ENCODE measurements at places on chromosomes 12 and 14.

- no peak for DNase-seq
Measured at GRCh38 chr12:62248873-62249272, 11.3 kb upstream of the USP15 start.

- peak; percentile 77 for DNase-seq
Measured at GRCh38 chr14:100073576-100074430, 8.6 kb downstream of the EVL start.

- DNase-seq = no peak
Measured at GRCh38 chr14:72472845-72473244, 421.1 kb downstream of the DPF3 start.

DNA sequence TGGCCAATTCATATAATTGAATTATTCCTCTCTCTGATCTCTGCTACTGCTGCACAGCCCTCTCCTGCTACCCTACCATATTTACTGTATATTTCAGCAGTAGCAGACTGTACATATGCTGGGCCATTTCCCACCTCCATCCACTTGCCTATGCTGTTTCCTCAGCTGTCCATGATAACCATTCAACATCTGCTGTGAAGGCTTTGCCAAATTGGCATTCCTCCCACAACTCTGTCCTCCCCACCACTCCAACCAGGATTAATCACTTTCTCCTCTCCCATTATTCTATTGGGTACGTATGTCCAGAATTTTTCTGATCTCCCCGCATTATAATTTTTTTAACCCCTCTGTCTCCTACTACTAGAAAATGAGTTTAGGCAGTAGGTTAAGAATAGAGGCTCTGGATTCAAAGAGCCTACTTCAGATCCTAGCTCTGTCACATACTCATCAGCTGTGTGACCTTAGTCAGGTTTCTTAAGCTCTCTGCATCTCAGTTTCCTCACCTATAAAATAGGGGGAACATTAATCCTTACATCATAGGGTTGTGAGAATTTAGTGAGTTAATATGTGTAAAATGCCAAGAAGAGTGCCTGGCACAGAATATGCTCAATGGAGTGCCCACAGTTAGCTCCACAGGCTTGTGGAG lies 123.3 kb downstream of the KICS2 start:
- DNase-seq = no peak

GRCh38 chr12:46858368-46858767 lies 32.6 kb upstream of the SLC38A4 start:
- DNase-seq = no peak

DNA sequence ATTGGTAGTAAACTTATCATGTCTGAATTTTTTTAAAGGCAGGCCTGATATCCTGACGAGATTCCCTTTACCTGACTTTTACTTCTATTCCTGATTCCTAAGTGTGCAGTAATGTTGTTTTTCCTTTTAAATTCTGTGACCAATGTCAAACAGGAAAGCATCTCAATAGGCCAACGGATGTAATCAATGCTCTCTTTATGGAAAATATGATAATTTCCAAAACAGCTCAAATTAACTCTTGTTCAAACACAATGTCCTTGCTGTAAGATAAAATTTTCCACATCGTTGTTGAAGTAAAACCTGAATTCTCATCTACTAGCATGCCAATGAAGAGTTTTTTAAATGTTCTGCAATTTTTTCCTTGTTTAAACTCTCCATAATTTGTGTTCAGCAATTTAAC lies 8.0 kb upstream of the TAS2R31 start:
- no peak for DNase-seq

DNA sequence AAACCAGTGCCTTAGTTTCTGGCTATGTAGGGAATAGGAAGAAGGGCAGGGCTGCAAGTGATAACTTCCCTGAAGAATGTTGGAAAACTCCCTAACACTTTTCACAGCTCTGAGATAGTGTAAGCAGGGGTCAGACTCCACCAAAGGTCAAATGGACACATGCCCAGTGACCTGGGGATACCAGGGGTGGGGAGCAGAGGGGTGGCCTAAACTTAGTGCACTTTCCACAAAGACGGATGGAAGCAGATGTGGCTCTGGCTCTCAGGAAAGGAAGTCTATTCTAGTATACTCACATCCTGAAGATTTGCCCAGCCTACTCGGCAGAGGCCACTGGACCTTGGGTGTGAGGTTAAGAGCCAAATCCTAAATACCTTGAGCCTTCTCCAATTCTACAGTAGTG lies 285.8 kb downstream of the NUAK1 start:
- no peak for DNase-seq

DNA sequence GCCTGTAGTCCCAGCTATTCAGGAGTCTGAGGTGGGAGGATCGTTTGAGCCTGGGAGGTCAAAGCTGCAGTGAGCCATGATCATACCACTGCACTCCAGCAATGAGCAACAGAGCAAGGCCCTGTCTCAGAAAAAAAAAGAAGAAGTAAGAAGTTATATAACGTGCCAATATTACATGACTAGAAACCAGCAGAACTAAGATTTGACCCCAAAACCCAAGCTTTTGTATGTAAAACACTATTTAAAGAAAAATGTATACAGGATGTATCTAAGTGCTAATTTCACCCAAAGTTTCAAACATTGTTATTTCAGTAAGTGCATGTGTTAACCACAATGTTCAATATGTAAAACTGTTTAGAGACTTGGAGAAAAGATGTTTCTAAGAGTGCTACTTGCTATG lies 94.7 kb downstream of the SLC5A8 start:
- DNase-seq = no peak

DNA sequence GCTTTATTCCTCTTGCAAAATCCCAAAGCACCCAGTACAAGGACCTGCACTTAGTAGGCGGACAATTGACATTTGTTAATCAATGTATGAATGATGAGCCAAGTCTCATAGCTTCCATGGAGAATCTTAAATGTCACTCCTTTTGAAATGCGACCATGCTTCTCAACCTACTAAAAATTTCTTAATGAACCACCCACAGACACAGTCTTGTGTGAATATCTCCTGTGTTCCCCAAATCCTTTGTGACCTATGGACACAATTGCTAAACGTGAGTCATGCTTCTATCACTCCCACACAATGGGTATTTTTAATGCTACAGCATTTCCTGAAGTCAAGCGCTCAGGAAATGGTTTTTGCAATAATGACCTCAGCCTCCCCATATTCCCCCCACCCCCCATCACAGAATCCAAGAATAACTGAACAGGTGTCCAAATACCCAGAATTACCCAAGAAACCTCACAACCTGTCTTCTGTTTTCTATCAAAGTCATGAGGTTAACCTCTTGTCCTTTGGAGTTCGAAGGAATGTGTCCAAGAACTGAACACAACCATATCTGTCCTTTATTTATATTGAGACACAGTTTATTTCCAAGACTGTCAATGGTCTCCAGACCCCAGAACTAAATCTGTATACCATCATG lies 163.6 kb upstream of the PLEKHG7 start:
- DNase-seq = peak; percentile 48

- no peak for DNase-seq
Measured at GRCh38 chr12:123118497-123118896, 32.4 kb downstream of the PITPNM2 start.

DNA sequence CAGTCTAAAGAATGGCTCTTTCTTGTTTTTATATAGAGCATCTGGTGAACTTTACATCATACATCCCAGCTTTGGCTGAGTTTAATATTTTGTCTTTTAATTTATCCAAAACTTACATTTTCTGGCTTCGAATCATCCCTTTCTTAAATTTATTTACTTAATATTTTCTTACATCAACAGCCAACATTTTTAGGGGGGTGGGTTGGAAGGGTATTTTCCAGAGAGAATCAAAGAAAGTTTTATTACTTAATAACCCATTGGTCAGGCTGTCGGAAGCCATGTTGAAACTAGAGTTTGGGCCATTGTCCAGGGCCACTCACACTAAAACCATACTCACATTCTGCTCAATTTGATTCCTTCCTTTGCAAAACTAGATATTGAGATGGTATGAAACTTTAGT lies 220.2 kb downstream of the AEBP2 start:
- no peak for DNase-seq

- DNase-seq = no peak
Measured at GRCh38 chr12:3551386-3551785, 60.4 kb downstream of the PRMT8 start.

DNA sequence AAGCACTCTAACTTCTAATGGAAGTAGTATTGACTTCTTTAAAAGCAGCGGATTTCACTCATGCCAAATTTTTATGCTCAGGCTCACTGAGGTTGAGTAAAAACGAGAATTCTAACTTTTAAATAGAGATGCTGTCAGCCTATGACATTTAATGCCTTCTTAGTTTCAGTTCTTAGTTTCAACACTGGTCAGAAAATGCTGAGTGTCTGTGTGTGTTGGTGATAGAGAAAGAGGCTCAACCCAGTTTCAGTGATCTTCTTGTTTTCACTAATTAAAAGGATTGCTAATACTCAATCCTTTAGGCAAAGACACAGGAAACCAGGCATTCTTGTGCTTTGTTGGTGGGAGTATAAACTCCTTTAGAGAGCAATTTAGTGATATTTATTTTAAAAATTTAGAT lies 31.0 kb downstream of the PEBP1 start:
- DNase-seq = no peak

GRCh38 chr12:15227004-15227679 lies 5.9 kb upstream of the RERG start:
- peak; percentile 11 for DNase-seq

GRCh38 chr12:104414581-104415341 lies 42.0 kb upstream of the CHST11 start:
- no peak for DNase-seq

DNA sequence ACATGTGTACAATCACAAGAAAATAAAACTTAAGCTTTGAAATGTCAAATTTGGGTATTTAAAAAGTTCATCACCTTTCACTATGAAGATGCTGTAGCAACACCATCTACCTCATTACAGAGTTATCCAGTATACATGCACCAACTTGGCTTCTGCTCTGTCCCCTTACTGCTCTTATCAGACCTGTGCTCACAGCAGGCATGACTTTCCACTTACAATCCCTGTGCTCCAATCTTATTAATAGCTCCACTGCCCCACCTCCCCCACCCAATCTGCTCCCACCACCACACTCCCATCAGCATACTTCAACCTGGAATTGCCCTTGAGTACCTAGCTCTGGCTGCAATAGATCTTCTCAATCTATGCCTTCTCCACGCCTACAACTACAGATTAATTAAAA lies 13.3 kb downstream of the GALC start:
- no peak for DNase-seq

Measured in CD4-positive, alpha-beta T cell treated with Interleukin-4 for 4 hours (primary cell).